T-helper 1 cell (primary cell): ENCODE measurements at places on chromosomes 7 and 10.

GRCh38 chr7:87148332-87148955 lies 3.8 kb upstream of the DMTF1 start:
- DNase-seq: no peak

DNA sequence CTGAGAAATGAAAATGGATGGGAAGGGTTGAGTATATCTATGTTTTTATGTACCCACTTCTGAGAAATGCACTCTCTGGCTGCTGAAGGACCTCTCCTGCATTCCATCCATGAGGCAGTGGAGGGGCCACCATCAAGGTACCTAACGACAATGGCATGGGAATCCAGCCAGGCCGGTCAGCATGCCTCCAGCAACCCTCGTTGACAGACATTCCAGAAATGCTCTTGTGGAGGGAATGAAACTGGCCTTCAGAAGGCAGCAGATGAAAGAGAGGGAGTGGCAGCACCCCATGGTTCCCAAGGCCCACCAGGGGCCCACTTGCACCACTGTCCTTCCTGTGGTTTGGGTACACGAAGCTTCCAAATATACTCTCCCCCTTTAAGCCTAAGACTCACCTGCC lies 269.0 kb downstream of the ARHGAP12 start:
- DNase-seq: no peak

- no peak for DNase-seq
Measured at GRCh38 chr7:1404898-1405548, 54.2 kb downstream of the MICALL2 start.

DNA sequence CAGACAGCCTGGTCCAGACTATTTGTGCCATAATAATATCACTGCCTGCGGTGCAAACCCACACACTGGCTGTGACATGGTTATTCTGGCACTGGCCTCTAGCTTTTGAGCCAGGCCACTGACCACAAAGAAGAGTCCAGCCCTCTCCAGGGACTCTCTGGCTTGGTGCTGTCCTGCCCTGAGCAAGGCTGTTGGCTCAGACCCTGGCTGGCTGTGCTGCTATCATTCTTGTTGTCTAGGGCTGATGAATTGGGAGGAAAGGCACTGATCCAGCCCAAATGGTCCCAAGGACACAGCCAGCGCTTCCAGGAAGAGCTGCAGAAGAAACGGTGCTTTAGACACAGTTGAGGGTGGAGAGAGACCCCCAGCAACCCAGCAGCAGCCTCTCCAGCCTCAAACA lies 80.8 kb downstream of the TMEM130 start:
- DNase-seq: no peak

DNA sequence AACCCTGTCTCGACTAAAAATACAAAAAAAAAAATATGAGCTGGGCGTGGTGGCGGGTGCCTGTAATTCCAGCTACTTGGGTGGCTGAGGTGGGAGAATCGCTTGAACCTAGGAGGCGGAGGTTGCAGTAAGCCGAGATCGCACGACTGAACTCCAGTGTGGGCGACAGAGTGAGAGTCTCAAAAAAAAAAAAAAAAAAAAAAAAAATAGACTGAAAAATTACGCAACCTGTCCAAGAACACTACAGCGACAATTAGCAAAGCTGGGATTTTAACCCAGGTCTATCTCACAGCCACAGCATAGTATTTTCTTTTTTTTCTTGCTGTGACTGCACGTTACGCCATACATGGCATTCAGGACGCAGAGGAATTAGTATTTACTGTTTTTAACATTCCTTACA lies 1.1 kb upstream of the RABGEF1 start:
- no peak for DNase-seq

GRCh38 chr7:110693344-110693743 lies 397.6 kb upstream of the LRRN3 start:
- DNase-seq: no peak

DNA sequence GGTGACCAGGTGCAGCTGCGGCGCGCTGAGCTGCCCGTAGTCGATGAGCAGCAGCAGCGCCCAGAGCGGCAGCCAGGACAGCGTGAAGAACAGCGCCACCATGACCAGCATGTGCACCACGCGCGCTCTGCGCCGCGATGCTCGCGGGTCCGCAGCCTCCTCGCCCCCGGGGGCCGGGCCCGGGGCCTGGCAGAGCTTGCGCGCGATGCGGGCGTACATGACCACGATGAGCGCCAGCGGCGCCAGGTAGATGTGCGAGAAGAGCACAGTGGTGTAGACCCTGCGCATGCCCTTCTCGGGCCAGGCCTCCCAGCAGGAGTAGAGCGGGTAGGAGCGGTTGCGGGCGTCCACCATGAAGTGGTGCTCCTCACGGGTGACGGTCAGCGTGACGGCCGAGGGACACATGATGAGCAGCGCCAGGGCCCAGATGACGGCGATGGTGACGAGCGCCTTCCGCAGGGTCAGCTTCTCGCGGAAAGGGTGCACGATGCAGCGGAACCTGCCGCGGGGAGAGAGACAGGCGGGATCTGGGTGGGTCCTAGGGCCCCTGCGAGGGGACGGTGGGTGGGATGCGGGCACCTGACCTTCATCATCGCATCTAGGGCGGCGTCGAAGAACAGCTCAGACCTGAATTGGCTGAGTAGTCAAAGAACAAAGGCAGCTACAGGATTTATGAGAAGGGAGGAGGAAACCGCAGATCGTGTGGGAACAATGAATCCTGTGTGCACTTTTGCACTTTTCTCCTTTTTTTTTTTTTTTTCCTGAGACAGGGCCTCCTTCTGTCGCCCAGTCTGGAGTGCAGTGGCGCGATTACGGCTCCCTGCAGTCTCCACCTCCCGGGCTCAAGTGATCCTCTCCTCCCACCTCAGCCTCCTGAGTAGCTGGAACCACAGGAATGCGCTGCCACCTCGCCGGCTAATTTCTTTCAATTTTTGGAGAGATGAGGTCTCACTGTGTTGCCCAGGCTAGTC lies 22.4 kb upstream of the PPA1 start:
- DNase-seq: no peak

DNA sequence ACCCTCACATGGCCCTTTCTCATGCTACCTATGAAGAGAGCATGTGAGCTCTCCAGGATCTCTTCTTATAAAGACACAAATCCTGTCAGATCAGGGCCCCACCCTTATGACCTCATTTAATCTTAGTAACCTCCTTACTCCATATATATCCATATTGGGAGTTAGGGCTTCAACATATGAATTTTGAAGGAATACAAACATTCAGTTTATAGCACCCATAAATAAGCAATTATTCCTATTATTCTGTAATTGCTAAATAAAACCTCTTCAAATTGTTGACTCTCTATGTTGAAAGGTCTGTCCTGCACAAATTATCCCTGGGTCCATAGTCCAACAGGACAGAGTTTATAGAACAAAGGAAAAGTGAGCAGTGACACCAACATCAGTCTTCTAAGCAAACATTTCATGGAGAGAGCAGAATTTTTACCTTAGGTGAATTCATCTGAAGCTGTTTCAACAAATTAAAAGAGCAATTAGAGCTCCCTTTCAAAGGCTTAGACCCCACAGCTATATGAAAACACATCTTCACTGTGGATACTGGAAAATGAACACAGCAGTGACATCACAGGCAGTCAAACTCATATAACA lies 12.2 kb downstream of the DOCK4 start:
- no peak for DNase-seq

- no peak for DNase-seq
Measured at GRCh38 chr7:26898891-26899290, 34.5 kb upstream of the SKAP2 start.

GRCh38 chr10:129768437-129769355 lies 195.4 kb downstream of the EBF3 start:
- DNase-seq: no peak

DNA sequence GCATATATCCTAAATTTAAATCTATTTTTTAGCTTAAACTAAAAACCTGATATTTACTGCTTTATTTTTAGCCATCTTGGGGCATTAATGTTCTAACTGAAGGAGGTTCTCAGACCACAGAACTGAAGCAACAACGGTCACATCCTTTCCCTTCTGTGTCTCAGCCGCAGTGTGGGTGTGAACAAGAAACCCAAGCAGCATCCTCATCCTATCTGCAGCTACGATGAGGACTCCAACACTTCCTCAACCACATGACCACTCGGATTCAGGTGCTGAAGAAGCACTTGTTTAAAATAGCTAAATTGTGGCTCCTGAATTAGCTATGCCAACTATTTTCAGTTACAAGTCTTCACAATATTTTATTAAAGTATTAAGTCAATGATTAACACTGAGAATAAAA lies 5.3 kb downstream of the ESYT2 start:
- peak; percentile 46 for DNase-seq

GRCh38 chr7:100722480-100723212 lies 2.4 kb downstream of the EPO start:
- no peak for DNase-seq

DNA sequence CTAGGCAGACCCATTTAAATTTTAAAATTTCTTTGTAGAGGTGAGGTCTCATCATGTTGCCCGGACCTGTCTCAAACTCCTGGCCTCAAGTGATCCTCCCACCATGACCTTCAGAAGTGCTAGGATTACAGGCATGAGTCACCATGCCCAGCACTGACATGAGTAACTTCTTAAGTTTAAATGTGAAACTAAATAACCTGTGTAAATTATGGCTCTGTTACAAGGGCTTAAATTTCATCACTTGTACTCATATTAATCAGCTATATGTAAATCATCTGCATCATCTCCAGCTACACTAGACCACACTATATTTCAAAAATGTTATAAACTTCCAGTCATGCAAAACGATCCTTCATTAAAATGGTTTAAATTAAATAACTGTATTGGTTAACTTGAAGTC lies 56.1 kb downstream of the ATAD1 start:
- DNase-seq: peak; percentile 75
